Tongue (tissue), 3 donors: ENCODE measurements at places on chromosomes 2 and 18.

- no peak for DNase-seq
These were observed 42.7 kb downstream of the NPPC start for GRCh38 chr2:231883468-231883881.

DNA sequence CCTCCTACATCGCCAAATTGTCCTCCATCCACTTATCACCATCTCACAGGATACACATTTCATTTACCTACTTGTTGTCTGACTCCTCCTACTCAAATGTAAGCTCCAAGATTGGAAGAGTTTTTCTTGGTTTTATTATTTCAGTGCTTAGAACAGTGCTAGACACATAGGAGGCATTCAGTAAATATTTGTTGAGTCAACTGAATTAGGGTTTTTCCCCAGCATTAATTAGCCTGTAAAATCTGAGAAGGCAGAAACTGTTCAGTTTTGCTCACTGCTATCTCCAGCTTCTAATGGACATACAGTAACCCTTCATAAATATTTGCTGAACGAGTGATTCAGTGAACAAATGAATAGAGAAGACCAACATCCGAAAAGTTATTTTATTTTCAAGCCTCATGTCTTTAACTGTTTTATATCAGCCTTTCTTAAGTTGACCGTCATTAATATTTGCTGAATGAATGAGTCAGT lies 800 bp downstream of the TTC21B start:
- DNase-seq: peak; percentile 13

DNA sequence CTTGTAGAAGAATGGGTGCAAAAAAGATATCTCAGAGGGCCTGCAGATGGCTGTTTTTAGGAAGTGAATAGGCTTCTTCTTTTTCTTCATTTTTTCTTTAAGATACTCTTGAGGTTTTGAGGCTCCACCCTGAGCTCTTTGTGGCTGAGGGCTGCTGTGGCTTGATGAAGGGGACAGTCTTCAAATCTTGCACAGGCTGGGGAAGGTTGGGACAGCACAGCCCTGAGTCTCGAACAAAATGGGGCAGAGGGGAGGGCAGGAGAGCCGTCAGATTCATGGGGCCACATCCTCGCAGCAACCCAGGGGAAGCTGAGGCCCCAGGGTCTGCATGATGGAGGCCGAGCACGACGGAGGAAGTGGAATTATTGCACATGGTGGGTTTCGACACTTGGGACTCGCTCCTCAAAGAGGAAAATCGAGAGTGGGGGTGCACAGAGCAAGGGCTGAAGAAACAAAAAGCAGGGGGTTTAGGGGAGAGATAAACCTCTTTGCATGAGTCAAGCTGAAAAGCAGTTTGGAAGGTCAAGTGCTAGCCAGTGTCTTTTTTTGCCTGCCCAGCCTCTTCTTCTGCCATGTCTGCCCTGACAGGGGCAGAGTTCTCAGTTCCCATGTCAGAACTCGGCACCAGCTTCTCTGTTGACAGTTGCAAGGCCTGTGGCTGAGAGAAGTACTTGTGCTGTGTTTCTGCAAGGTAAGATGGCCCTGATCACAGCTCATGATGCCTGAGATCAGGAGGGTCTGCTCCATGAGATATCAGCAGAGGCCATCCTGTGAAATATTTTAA lies 19.5 kb downstream of the INPP4A start:
- DNase-seq: no peak

- DNase-seq: no peak
These were observed 52.6 kb downstream of the SLC40A1 start for GRCh38 chr2:189527812-189528592.

- no peak for DNase-seq
These were observed 30.8 kb downstream of the TWSG1 start for GRCh38 chr18:9365406-9365805.

DNA sequence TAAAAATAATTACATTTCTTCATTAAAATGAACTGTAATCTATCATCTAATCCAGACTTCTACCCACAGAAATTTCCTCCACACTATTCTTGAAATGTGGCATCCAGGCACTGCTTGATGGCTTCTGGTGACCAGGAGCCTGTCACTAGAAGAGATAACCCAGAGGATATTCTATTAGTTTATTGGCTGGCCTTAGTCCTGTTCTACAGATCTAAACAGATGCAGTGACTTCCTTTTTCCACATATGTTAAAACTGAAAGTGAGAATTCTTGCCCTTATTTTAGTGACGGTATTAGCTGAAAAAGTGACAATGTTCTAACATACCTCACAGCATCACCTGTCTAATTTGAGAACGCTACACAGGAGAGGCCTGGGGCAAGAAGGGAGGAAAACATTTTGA lies 775.4 kb downstream of the TSN start:
- DNase-seq: peak; percentile 17

- DNase-seq: no peak
These were observed 71.2 kb upstream of the CAVIN2 start for GRCh38 chr2:191917967-191918651.

- no peak for DNase-seq
These were observed 48.3 kb downstream of the GLI2 start for GRCh38 chr2:120783969-120784372.

GRCh38 chr18:58046794-58047555 lies 2.9 kb downstream of the NEDD4L start:
- no peak for DNase-seq

DNA sequence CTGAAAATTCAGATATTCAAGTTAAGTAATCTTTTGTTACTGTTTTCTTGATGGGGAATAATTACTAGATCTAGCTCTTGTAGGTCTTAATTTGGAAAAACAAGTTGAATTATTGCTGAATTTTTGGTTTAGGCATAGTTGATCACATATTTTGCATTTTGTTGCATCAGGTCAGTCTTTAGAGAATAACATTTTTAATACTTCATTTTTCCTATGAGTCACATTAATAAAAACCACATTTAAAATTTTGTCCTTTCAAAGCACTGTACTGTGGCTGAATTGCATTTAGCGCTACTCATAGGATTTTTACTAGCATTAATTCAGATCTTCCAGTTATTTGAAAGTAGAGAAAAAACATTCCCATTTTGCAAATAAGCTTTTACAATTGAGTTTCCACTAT lies 23.2 kb downstream of the MAP4K4 start:
- no peak for DNase-seq

DNA sequence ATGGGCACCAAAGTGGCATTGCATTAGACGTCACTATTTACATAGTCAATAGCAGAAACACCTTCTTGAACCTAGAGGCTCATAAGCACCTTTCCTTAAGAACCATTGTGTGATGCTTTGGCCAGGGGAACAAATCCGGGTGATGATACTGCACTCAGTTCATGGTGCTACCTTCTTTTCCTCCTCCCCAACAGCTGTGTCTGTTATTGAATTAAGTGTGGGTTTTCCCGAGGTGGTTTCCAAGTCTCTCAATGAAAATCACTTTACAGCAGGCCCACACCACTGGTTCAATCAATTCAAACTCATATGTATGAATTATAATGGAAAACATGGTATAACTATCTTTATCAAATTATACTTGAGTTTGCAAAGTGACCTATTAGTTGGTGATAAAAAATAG lies 9.3 kb upstream of the EFEMP1 start:
- DNase-seq: no peak

- no peak for DNase-seq
These were observed 589.4 kb upstream of the SYT4 start for GRCh38 chr18:43866696-43867095.

DNA sequence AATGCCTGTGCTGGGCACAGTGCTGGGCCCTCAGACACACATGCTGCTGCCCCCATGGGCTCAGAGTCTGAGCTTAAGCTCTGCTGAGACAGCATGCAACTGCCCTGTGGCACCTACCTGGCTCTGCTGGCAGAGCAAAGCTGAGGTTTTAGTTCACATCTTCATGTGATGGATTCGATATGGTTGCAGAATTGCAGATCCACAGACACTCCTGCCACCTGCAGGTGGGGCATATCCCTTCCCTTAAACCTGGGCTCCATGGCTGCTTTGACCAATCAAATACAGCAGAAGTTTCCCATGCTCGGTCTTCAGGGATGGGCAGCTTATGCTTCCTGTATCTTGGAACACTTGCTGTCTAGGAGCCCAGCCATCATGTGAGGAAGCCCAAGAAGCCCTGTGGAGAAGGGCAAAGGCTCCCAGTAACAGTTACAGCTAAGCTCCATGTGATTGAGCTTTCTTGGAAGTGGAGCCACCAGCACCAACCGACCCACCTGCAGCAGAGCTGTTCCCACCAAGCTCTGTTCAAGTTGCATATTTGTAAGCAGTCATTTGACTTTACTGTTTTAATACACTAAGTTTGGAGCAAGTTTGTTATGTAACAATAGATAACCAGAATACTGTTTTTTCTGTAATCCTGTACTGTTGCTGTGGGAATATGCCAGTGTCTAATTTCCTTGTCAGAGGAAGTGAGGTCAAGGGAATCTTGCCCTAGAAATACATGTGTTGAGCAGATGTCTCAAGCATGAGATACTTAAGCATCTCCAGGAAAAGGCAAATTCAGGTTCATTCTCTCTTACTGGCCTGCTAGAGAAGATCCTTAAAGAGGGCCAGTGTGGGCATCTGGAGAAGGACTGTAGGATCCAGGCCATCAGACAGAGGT lies 79.3 kb downstream of the SH3RF3 start:
- DNase-seq: no peak

DNA sequence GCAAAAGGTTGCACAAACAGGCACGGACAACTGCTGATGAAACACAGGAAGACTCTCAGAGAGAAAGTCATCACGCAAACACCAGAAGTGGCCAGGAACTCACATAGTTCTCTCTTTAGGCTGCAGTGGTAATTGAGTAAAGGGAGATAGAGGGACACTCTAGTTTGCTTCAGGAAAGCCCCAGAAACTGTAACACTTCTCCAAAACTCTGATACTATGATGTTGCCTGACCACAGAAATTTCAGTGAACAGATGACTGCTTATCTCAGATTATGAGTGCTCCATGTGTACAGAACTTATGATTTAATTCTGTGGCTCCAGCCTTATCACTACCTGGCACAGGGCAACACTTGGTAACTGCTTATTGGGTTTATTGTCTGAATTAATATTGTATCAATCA lies 311.5 kb upstream of the GYPC start:
- DNase-seq: no peak

DNA sequence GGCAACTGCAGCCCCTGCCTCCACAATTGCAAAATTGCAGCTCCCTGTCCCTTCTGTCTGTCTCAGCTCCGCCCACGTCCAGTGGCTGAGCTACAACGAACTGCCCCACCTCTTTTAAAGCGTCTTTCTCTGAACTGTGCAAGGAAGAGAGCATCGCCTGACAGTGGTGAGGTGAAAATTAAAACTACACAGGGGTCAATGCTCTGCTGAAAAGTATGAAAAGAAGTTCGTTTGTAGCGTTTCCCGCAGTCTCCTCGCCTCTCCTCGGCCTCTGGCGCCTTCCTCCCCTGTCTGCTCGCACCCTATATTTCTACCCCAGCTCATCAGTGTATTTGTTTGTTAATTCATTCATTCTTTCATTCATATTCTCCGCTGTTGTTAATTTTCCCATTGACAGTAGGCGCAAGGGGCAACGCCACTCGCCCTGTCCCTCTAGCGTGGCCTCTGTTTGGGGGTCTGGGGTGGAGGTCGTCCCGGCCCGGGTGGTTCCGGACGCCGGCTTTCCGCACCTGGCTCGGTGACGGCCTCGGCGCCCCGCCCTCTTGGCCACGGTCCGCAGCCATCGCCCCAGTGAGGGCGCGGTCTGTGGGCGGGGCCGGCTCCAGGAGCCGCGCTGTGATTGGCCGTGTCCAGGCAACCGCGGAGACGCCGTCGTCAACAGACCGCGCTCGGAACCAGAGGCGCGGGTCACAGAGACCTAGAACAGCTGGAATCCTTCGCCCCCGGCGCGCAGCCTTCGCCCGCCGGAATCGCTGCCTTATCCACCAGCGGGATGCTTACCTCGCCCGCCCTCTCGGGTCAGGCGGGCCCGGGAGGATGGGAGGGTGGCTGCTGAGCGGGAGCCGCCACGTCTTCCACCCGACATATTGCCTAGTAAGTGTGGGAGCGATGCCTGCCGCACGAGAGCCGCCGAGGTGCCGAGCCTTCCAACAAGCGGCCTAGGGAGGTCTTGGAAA lies at the start of gene VWA3B:
VWA3B (plus strand) TSS at position 677 of the 956 bp plus-strand sequence. CDS start 5,926 bp downstream, outside the sequence.
- peak; percentile 85 for DNase-seq

DNA sequence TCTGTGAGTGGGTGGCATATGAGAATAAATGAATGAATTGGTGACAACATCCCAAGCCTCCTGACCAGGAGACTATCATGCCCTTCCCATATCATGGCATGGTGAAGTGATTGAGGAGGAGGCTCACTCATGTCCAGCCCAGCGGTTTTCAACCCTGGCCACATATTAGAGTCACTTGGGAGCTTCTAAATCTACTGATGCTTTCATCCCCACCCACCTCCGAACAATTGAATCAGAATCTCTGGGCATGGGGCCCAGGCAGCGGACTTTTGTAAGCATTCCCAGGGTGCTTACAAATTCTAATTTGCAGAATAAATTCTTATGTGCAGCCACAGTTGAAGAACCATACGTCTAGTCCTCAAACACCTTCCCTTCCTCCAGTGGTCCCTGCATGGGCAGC lies 81.7 kb upstream of the SEC11C start:
- no peak for DNase-seq

DNA sequence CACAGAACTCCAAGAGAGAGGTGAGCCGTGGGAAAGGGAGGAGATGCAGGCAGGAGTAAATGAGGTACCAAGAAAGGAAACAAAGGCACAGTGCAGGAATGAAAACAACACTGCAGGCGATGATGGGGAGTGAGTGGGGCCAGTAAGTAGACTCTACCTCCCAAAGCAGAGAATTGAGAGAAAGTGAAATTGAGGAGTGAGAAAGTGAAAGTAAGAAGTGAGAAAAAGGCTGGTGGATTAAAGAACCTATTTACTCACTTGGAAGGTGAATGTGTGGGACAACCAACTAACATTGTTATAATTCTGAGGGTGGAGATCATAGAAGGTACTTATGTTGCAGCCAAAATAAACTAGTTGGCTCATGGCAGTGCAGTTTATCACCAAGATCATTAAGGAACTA lies 193.1 kb upstream of the TMEM200C start:
- no peak for DNase-seq

DNA sequence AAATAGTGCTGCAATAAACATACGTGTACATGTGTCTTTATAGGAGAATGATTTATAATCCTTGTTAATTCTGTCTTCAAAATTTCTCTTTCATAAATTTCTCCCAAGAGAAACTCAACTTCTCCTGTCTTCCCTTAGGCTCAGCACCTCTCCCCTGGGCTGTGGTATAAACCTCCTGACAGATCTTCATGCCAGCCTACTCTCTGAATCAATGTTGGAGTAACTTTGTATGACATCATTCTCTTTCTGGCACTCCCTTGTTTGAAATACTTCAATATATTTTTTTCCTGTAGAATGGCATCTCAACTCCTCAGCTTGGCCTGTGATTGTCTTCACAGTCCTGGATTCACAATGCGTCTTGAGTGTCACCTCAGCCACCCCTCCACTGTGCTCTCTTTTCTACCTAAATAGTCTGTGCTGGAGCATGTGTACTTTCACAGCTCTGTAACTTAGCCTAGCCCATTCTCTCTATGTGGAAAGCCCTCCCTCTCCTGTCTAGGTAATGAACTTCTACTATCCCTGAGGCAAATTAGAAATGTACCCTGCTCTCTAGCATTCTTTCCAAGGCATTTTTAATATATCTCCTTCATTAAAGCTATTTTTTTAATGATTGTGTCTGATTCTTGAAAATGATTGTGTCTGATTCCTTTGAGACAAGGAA lies 649.9 kb upstream of the FANCL start:
- DNase-seq: no peak

- no peak for DNase-seq
These were observed 21.8 kb upstream of the NT5DC4 start for GRCh38 chr2:112698834-112699515.
